ENCODE measurements at places on chromosomes 16 and 17.

GRCh38 chr17:76820561-76820960, 47.6 kb upstream of the MGAT5B start:
- DNase-seq = no peak

DNA sequence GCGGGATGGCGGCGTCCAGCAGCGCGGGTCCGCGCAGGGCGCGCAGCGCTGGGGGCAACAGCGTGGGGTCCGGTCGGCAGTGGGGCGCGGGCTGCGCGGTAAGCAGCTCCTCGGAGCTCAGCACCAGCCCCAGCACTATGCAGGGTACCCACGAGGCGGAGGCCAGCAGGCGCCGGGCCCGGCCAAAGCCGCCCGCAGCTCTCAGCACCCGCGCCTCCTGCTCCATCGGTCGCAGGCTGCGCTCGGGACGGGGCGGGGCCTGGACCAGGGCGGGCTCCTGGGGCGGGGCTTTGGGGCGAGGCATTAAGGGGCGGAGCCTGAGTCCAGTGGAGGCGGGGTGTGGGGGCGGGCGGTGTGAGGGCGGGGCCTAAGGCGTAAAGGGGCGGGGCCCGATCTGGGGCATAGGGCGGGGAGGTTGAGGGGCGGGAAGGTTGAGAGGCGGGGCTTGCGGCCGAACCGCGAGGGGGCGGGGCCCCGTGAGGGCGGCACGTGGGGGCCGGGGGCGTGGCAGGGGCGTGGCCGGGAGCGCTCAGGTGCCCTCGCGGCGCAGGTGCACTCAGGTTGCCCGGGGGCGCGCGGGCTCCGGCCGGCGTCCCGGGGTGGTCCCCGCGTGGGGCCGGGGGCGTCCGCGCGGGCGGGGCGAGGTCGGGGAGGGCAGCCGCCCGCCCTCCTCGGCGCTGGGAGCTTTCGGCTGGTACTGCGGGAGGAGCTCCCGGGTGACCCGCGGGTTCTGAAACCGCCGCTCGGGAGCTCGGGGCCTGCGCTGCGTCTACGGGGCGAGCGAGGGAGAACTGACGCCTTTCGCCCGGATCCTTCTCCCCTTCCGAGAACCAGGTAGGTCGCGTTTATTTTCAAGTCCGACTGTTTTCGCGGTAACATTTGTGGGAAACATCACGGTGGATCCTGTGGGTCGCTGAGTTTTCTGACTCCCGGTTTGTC, 1.4 kb upstream of the SLC22A31 start:
- DNase-seq = peak; percentile 49

DNA sequence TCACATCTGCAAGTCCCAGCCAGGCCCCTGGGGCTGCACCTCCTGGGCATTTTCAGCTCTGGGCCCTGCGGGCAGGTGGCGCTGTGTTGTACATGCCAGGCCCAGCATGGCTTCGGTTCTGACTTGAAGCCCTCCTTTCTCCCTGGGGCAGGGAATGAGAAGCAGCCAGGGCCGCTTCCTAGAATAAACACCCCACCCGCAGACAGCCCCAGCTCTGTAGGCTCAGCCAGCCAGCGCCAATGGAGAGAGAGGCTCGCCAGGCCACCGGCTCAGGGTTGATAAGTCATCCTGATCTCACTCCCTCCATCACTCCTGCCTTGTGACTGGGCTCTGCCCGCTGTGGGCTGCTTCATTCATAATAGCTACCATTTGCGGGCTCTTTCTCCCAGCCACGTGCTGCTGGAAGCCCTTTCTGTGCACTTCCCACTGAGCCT, 6.0 kb upstream of the GLIS2 start:
- DNase-seq = no peak

DNA sequence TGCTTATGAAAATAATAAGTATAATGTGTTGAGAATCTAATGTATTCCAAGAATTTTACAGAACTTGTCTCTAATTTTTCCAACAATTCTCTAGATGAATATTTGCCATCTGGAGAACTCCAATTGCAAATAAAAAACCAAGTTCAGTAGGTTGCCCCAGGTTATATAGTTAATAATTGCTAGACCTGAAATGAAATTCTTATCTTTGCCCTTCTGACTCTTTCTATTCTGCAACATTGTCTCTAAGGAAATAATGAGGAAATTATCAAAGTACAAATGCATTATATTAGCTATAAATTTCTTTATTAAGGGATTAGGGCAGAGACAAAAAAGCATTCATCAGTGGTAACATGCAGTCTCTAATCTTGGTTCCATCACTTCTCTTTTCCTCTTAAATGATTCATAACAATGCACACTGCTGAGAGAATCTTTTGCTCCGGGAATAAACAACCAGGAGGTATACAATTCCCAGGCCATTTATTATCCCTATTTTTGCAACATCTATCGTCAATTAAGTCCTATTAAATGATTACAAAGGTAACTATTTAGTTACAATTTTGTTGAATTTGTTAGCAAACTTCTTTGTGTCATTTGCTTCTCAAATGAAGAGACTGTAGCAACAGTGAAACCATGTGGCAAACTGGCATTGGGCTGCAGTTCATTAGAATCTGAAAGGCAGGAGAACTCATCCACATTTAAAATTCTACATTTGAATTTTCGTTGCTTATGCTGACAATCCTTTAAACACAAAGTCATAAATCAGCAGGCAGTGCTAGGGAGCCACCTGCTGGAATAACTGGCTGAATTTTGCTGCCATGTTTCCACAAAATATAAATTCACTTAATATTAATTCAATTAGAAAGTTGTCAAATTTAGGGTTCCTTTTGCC, 349.6 kb downstream of the KIF2B start:
- no peak for DNase-seq

- DNase-seq = no peak
Observed at GRCh38 chr16:25065899-25066298, 45.6 kb upstream of the LCMT1 start.

DNA sequence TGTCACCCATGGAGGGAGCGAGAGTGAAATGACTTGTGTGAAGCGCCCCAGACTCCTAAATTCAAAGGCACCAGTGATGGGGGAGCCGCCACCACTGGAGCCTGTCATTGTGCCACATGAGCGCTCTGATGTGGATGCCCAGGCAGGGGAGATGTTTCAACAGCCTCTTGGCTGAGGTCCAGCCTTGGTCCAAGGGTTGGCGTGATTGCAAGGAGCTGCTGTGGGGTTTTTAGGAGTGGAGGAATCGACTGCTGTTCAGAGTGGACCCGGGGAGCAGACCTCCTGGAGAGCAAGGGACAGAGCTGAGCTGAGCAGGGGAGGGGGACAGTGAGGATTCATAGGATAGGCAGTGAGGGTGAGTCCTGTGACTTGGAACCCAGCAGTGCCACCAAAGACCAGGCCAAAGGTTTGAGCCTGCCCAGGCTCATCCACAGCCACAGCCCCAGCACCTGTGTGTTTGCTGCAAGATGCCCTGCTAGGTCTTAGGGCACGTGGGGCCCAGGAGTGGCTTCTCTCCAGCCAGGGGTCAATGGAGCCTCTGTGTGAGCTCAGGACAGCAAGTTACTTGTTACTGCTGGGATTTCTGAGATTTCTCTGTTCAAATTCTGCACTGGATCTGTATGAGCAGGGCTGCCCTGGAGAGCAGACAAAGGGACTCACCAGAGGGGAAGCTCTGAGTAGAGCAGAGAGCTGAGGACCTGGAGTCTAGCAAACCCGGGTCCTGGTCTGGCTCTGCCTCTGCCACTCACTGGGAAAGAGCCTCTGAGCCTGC, 20.3 kb downstream of the RHBDL3 start:
- no peak for DNase-seq

- DNase-seq = no peak
Observed at GRCh38 chr16:3503523-3503922, 2.7 kb downstream of the CLUAP1 start.

DNA sequence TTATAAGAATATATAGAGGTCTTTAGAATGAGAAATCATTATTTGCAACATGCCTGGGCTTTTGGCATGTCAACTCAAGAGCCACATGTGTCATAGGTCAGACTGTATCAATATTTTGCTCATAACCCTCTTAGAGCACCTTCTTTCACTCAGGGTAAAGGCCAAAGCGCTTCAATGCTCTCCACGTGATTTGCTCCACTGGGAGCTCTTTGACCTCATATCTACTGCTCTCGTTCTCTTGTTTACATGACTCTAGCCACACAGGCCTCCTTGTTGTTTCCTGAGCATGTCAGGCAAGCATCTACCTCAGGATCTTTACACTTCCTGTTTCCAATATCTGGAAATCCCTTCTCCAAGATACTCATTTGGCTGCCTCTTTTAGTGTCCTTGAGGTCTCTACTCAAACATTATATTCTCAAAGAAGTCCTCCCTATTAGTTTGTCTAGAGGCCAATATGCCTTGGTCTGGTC, 148.4 kb downstream of the TOX3 start:
- no peak for DNase-seq

Data from stimulated activated CD8-positive, alpha-beta memory T cell treated with anti-CD3 and anti-CD28 coated beads, Interleukin-15, amount 100 ng/mL, for 1 hour (primary cell).